ENCODE measurements at places on chromosomes 2 and 18.

GRCh38 chr18:79400091-79400590 is 4.4 kb downstream of the NFATC1 start:
- DNase-seq = peak; percentile 53

- no peak for DNase-seq
These were observed 427 bp downstream of the RBKS start for GRCh38 chr2:27889774-27890145.

DNA sequence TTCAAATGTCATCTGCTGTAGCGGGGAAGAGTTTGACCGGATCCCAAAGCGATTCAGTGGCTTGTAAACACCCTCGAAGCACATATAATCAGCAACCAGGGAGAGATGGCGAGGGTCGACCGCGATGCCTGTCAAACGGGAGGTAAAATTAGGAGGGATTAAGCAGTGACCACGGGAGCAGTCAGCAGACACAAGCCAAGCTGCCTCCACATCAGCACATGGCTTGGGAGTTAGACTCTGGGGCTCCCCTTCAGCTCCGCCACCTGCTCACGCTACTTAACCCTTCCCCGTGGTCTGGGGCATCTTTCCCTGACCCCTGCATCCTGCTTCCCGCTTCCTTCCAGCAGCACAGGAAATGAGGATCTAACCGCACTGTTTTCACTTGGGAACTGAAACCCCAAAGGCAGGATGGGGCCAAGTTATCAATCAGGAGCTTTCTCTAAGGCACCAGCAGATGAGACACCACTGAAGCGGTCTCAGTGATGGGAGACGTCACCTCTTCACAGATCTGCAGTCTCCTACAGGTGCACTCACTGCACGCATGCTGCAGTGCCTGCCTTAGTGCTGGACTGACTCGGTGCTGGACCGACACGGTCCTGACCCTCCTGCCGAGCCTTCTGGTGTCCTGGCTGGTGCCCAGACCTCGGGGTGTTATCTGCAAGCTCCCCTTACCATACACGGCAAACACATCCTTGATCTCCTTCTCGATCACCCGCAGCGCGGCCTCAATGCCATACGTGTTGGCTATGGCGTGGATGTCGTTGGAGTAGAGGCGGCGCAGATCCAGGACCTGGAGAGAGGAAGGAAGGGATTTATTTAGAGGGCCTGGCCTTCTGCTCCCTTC is 77.5 kb downstream of the POLR1A start:
- DNase-seq = no peak

DNA sequence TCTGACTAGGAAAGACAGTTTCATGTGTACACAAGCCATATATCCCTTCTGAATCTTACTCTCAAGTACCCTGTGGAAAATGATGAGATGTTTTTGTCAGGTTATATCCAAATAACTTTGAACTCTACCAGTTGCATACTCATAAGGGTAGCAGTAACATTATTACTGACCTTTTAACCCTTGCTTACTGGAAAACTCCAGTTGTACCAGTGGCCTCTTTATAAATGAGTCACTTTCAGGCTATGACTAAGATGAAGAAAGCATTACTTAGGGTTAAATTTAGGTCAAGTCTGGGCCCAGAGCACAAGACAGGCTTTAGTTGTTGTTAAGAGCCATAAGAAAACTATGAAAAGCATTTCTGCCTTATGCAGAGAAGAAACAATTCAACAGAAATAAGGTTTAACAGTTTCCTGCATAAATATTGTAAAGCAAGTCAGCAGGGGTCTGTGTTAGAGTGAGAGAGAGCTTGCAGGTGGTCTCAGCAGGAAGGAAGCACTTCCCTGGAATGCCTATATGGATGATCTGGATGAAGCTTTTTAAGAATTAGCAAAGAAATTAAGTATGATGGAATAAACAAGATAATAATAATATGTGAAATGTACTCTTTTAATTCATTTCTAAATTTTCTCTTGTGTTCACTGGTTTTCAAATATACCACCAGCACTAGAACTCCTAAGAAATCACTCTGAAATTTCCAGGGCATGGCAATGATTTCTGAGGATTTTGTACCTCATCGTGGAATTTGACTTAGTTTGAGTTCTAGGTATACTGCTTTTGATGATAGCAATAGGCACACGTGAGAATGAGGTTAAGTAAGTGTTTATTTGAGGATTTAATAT is 126.6 kb downstream of the UBE2E3 start:
- no peak for DNase-seq

- no peak for DNase-seq
These were observed 12.6 kb upstream of the CHN1 start for GRCh38 chr2:175017618-175018414.

DNA sequence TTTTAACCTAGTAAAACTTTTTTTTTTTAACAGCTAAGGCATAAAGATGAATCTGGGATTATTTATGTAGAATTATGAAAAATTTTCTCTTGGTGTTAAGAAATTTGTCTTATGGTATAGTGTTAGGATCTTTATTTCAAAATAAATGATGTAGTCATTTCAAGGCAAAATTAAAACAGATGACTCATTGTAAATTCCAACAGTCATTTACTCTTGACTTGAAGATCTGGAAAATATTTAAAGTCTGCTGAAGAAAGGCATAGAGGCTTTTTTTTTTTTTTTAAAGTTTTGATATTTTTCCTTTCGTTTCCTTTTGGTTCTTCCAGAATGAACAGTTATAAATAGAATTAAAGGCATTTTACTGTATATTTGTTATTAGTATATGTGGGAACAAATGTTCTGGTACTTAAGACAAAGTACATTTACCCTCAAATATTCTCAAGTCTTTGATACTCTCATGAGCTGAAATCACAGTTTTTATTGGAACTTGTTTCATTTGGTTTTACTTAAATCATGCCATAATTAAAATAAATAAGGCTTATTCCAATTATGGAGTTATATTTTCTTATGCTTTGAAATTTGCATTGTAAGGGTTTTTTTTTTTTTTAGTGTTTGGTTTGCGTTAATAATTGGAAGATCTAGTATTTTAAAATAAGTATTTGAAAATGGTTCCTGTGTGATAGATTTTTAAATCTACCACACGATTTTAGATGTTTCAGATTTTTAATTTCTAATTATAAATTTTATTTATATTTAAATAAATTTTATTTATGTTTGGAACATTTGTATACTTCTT is 29.9 kb downstream of the GLS start:
- no peak for DNase-seq

Measured in natural killer cell (primary cell).